ENCODE measurements at places on chromosomes 7 and 10.

- DNase-seq: no peak
Observed at GRCh38 chr7:77457779-77458178, 41.6 kb upstream of the GSAP start.

DNA sequence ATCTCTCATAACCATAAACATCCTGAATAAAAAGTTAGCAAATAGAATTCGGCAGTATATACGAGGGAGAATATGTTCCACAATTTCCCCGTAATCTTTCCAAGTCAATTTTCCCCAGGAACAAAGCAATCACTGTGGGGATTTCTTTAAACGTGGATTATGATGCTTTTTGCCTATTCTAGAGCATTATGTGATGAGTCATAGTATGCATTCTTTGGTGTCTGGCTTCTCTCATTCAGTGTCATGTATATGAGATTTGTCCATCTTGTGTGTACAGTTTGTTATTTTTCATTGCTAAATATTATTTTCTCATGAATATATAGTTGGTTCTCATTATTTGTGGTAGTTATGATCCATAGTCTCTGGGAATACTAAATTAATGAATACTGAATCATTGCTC, 9.9 kb upstream of the OR9A4 start:
- DNase-seq: no peak

GRCh38 chr10:79074732-79075131, 6.0 kb downstream of the ZMIZ1 start:
- no peak for DNase-seq

DNA sequence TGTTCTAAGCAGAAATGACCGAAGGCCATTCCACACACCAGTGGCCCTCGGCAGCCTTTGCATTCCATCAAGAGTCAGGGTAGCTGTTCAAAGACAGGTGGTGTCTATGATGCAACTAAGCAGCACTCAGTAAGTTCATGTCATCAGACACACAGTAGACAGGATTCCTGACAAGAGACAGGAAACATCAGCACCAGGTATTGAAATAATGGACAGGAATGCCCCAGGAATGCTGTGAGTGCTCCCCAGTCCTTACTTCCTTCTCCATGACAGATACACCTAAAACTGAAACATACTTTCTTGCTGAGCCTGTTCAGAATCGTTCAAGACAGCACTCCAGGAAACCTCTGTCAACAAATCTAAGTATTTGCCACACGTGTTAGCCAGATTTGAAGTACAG, 204.4 kb downstream of the TPST1 start:
- DNase-seq: no peak

- DNase-seq: no peak
Observed at GRCh38 chr7:44984478-44984758, 5.6 kb upstream of the MYO1G start.

GRCh38 chr10:88154596-88155250, 291.3 kb downstream of the PTEN start:
- DNase-seq: no peak

DNA sequence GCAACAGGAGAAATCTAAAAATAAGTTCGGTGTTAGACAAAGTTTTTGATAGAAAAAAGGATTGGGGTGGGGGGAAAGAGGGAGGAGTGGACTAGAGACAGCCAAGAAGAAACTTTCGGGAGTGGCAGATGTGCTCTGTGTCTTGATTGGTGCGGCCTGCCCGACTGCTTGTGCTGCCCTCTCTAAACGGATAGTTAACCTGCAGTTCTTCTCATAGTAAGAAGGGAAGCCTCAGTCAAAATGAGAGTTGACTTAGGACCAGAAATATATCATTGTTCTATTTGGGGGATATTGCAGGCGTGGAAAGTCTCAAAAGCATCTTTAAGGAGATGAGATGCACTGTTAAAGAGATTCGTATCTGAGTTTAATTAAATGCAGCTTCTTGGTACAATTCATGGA, 39.3 kb downstream of the UBE3C start:
- no peak for DNase-seq

GRCh38 chr10:105586451-105587098, 945.5 kb downstream of the SORCS3 start:
- DNase-seq: no peak

DNA sequence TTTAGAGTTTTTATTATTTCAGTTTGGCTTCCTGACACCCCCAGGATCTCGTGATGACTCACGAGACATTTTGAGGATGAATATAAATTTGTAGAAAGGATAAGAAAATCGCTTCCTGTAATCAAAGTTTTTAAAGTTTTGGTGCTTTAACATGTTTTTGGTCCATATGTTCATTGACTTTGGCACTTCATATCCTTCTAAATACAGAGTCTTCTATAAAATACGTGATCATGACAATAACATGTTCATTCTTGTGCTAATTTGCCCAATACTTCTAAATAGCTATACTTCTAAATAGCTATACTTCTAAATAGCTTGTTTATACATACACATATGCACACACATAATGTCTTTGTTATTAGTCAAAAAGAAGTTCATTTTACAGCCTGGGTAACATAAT, 341.9 kb downstream of the PLXDC2 start:
- DNase-seq: no peak

- no peak for DNase-seq
Observed at GRCh38 chr7:25805027-25805687, 346.8 kb upstream of the NFE2L3 start.

DNA sequence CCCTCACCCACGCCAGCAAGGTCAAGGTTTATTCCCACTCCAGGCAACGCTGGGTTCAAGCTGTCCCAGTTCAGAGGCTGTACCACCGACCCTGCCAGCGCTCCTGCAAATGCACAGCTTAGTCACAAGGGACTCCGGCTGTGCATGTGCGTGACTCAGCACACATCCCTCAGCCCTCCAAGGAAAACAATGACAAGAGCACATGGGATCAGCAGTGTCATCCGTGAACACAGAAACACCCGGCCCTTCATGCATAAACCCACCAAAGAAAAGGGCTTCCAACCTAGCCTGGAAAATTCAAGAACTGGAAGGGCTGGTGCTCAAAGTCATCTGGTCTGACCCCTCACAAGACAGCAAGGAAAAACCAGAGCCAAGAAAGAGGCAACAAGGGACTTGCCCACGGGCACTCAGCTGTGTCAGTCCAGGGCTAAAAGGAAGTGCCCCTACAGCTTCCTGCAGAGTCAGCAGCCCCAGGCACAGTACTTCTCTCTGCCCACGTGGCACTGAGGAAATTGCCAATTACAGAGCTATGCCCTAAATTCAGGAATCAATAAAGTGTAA, 106.1 kb downstream of the KCNMA1 start:
- no peak for DNase-seq

GRCh38 chr10:7797582-7797981, 9.6 kb downstream of the ATP5F1C start:
- DNase-seq: no peak

GRCh38 chr7:93036807-93037206, 81.0 kb downstream of the SAMD9 start:
- no peak for DNase-seq

GRCh38 chr10:99279626-99280111, 44.0 kb upstream of the HPSE2 start:
- no peak for DNase-seq

DNA sequence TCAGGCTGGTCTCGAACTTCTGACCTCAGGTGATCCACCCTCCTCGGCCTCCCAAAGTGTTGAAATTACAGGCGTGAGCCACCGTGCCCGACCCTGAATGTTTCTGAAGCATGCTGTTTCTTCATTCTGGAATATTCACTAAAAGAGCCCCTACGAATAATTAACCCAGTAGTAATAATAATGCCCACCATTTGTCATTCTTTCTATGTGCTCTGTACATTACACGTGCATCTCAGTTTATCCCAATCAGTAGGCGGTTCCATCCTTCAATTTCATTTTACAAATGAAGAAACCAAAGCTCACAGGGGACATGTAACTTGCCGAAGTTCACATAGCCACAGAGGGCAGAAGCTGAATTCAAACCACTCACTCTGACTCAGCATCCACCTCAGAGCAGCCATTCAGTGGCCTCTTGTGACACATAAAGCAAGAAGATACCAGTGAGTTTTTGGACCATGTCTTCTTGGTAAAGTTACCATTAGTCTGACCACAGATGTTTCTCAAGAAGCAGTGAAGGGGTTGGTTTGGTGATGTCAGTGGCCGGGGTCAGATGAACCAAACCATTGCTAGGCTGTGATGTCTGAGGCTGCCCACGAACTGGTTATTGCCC, 71.9 kb upstream of the DUSP5 start:
- peak; percentile 48 for DNase-seq

DNA sequence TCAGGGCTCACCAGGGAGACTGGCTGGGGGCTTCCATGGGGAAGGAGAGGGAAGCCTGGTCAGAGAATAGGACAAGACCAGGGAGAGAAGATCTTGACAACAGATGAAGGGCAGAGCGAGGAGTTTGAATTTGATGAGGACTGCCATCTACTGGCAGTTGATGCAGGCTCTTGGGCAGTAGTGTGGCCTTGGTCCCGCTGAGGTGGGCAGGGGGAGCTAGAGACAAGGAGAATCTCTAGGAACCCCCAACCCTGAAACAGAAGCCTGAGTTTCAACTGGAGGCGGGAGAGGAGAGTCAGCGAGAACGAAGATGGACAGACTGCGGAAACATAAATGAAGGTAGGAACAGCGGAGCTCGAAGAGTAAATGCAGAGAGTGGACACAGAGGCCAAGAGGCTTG, 81.0 kb downstream of the PPP1R3C start:
- DNase-seq: no peak

- no peak for DNase-seq
Observed at GRCh38 chr10:130395248-130395936, 259.2 kb downstream of the GLRX3 start.

DNA sequence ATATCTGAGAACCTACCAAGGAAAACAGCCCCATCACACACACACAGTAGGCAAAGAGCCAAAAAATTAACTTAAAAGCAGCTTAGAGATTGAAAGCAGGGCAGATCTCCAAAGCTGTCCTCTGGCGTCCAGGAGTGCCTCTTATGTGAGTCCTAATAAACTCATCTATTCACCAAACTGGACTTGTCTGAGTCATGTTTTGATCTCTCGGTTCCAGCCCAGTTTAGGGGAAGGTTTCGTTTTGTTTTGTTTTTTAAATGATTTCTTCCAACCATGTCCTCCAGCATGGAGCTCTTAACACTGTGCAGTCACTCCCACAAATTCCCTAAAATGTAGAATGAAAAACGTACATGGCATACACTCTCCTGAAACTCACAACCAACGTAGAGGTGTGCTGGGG, 6.7 kb upstream of the PRSS37 start:
- DNase-seq: no peak

GRCh38 chr10:13708256-13708990, 121.7 kb downstream of the PRPF18 start:
- DNase-seq: no peak

- DNase-seq: no peak
Observed at GRCh38 chr10:21720090-21720489, 186.1 kb downstream of the MLLT10 start.

DNA sequence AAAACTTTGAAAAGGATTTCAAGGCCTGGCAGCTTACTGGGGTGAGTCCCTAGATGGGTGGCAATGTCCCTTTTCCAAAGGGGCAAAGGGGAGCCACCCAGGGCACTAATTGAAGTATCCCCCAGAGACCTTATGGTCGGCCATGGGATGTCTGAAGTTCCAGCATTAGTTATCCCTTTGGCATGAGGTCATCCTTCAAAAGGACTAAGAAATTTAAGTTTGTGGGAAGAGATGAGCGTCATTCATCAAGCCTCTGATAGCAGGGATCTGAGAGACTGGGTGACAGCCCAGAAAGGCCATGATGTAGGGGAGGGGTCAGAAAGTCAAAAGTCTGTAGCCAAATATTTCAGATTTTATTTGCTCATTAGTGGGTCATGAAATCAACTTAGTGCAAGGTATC, 195.3 kb downstream of the ZNF438 start:
- DNase-seq: no peak

DNA sequence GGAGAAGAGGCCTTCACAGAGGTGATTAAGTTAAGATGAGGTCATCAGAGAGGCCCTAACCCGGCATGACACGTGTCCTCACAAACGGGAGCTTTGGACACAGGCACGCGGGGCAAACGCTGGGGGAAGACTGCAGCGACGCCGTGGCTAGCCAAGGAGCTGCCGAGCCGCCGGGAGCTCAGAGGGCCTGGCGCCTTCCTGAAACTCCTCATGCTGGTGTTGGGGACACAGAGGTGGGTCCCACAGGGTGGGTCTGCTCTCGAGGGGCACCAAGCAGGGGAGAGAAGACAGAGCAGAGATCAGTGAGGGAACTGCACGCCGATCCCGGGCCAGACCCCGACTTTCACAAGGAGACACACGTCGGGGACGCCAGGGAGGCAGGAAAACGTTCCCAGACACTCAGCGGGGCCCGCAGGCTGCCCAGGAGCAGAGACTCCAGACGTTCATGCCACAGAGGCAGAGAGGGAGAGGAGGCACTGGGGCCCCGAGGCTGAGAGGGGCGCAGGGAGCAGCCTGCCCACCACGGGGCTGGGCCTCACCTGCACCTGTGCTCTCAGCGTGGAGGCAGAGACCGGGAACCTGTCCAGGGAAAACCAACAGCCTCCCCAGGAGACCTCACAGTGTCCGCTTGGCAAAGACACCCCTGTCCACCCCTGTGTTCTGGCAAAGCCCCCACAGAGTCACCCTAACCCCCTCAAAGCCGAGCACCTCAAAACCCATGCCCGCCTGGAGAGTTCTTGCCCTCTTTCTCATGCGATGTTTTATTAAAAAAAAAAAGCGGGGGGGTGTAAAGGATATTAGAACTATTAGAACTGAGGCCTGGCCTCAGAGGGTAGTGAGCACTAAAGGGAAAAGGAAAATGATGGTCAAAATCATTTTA, 103.8 kb downstream of the PDGFA start:
- DNase-seq: no peak

DNA sequence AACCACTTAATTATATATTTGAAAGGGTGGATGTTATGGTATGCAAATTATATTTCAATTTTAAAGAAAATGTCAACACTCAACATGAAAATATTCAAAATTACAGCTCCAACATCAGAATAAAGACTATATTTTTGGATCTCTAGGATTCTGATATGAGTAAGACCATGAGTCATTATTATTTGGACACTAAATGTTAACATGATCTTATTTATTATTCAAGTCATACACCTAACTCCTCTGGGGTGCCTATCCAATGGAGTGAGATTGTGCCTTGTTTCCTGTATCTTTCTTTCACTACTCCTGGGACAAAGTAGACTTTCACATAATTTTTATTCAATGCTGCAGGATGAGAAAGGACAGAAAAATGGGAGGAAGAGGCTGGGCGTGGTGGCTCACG, 135.2 kb upstream of the PRSS1 start:
- DNase-seq: no peak

DNA sequence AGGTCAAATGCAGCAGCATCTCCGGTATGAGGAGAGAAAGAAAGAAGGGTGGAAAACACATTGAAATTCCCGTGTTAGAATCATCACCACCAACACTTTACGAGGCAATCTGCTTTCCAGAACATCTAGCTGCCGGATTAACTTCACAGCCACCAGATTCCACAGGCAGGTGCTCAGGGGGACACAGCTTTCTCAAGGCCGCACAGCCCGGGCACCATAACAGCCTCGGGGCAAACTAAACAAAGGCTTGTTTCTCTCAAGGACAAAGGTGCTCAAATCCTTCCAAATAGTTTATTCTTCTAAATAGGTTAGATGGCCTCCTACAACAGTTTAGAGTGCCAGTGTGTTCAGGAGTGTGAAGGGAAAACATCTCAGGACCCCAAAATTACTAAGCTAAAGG, 156.3 kb downstream of the DIP2C start:
- DNase-seq: no peak
